Stimulated activated CD4-positive, alpha-beta T cell treated with anti-CD3 and anti-CD28 coated beads, TNF-alpha, amount 100 ng/mL, for 24 hours (primary cell): ENCODE measurements at places on chromosomes 6 and 20.

GRCh38 chr6:155382338-155382685, 68.0 kb upstream of the TFB1M start:
- no peak for DNase-seq

DNA sequence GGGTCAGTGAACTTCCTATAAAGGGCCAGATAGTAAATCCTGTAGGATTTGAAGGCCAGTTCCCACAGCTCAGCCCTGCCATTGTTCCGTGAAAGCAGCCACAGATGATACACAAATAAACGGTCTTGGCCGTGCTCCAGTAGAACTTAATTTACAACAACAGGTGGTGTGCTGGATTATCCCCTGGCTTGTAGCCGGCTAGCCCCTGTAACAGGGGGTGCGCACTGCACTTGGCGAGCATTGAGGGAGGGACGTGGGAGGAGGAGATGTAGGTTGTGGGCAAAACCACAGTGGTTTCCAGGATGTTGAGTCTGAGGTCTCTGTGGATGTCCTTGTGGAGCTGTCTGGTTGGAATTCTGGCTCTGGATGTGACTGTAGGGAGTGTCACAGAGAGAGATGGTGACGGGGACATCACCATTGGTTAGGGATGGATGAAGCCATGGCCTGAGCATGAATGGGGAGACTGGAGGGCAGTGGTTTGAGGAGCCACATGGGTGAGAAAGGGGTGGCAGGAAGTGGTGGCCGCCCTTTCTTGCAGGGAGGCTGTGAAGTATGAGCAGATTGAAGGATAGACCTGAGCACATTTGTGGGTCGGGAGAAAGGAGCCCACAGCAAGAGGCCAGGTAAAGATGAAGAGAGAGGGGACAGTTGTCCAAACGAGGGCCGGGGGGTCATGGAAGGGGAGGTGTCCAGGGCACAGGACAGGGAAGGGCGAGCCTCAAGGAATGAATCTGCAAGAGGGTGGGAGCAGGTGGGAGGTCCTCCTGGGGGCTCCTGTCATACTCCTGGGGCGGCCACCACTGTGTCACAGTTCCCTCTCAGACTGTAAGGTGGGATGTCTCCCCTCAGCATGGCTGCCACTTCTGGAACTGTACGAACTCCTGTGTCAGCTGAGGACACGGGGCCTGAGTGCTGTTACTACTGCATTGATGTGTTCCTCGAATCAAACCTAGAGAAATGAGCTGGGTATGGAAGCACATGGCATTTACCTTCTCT, 53.6 kb downstream of the CDH26 start:
- no peak for DNase-seq

- DNase-seq = no peak
Observed at GRCh38 chr20:64063389-64064144, 569 bp downstream of the TCEA2 start.

DNA sequence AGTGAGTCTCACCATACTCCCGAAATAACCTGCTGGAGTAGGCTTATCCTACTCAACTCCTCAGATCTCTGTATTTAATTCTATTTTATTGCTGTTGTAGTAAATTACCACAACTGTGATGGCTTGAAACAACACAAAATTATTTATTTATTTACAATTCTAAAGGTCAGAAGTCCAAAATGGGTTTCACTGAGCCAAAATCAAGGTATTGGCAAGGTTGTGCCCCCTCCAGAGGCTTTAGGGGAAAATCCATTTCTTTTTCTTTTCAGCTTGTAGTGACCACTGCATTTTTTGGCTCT, 869 bp upstream of the SLC17A2 start:
- no peak for DNase-seq

GRCh38 chr20:19498756-19499155, 259.3 kb upstream of the RIN2 start:
- no peak for DNase-seq

- no peak for DNase-seq
Observed at GRCh38 chr6:15926256-15926655, 202.6 kb upstream of the MYLIP start.

GRCh38 chr6:115817161-115817560, 243.5 kb downstream of the FRK start:
- no peak for DNase-seq

GRCh38 chr6:48916607-48917006, 546.4 kb downstream of the MMUT start:
- DNase-seq = no peak

DNA sequence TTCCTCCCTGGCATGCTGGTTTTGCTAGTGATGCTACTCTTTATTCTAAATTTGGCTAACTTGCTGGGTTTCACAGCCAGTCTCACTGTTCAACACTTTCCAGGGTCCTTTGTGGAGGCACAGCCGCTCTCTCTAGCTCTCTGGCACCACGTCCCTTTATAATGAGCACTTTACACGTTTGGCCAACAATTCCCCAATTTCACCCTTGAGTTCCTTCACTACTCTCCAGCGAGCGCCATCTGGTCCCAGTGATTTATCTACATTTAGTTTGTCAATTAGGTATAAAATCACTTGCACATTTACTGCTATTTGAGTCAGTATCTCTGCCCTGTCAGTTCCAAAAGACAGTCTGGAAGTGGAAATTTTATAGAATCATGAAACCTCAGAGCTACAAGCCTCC, 241.9 kb upstream of the MOCS1 start:
- DNase-seq = no peak

DNA sequence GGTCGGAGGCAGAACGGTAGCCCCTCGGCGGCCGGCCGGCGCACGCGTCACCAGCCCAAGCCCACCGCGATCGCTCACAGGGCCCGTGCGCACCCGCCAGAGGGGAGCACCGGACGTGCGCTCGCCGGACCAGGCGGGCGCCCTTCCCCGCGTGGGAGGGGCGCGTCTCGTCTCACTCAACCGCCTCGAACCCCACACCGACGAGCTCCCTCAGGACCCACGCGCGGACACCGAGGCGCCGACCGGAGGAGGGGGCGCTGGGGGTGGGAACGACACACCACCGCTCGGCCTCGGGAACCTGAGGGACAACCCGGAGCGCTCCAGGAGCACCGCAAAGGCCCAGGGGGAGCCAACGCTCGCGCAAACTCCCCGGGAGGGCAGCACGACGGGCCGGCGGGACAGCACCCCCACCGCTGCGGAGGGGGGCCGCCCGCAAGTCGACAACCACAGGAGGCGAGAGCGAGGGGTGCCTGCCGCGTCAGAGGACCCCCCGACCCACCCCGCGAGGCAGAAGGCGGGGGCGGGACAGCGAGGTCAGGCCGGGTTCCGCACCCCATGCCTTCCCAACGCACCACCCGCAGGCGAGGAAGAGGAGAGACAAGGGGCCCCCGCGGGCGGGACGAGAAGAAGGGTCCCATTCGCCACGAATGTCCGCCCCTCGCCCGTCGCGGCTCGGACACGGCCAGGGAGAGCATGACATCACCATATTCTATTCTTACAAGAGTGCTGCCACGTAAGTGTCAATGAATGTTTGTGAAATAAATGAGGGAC, 512.7 kb upstream of the ZNF337 start:
- no peak for DNase-seq

- no peak for DNase-seq
Observed at GRCh38 chr20:16390991-16391390, 182.3 kb downstream of the KIF16B start.

DNA sequence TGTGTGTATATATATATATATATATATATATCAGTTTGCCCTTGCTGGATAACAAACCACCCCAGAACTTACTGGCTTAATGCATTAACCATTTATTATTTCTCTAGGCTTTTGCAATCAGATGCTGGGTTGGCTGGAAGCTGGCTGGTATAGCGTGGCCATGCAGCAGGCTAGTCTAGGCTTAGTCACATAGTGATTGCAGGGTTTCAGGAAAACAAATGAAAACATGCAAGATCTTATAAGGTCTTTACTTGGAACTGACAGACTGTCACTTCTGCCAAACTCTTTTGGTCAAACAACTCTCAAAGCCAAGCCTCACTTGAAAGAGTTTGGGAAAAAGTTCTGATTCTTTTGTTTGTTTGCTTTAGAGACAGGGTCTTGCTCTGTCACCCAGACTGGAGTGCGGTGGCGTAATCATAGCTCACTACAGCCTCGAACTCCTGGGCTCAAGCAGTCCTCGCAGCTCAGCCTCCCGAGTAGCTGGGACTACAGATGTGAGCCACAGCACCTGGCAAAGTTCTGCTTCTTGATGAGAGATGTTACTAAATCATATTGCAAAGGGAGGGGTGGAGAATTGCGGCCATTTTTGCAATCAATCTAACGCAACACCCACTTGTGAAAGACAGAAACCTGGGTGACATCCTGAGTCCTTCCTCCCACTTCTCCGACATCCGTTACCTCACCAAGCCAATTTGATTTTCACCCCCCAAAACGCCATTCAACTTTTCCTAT, 74.6 kb upstream of the RNF24 start:
- no peak for DNase-seq

- peak; percentile 81 for DNase-seq
Observed at GRCh38 chr6:30690403-30691207, at the start of gene NRM. TSS of gene NRM (minus strand) at chr6:30690984. CDS start at chr6:30690974, 10 bp downstream.

DNA sequence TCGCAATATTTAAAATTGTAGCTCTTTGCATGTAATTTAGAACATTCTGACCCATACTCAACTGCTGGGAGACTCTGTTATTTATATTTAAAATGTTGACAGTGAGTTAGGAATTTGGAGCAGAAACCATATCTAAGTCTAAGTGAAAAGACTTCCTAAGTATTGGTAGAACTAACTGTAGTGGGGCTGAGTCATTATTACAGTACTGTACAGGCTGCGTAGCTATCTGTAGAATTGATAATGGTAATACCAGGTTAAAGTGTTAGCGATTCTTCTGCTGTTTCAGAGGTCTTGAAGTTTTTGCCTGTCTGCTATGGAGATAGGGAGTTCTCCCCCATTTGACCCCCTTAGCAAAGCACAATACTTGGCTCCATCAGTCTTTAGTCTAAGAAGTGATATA, 3.6 kb downstream of the TOP1 start:
- DNase-seq = no peak

GRCh38 chr6:79864001-79864400, 83.4 kb downstream of the ELOVL4 start:
- no peak for DNase-seq

DNA sequence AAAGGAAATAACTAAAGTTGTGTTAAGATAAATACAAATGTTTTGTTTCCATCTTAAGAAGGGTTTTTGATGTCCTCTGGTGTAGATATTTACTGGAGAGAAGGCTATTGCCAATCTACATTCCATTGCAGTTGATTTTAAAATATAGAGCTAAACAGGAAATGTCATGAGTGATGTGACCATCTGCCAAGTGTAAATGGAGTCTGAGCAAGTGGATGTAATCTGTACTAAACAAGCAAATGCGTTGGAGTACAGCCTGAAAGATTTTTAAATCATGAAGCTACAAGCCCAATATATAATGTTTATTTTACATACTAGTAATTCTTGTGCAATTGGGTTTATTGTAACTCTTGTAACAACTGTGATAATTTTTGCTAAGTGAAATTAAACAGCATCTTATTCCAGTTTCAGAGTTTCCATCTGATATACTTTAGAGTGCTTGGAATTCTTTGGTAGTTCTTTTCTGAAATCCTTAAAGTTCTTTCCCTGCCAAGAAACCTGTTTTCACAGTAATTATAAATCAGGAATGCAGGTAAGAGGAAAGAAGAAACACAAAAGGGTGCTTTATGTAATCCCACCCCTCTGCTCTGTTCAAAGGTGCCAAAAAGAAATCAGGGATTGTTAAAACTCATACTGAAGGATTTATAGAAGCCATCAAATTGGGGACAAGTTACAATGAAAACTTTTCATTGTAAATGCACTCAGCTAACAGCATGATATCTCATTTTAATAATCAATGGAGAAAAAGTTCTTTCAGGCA, 47.2 kb upstream of the FLRT3 start:
- DNase-seq = no peak

GRCh38 chr6:157845493-157846259, 22.6 kb downstream of the SNX9 start:
- DNase-seq = no peak

DNA sequence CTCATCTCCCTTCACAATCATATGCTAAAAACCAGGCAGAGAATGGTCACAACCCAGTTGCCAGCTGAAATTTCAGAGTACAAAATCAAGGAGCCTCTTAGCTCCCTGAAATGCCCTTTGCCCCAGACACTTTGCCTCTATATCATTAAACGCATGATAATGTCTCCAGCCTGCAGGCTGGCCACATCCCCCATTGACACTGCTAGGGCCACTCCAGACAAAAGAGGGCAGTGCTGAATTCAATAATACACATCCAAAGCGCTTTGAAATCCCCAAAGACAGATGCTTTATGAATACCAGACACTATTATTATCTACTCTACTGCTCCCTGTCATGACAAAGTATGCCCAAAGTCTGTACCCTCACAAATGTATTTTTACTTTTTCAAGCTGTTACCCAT, 348.3 kb upstream of the POU3F2 start:
- no peak for DNase-seq

DNA sequence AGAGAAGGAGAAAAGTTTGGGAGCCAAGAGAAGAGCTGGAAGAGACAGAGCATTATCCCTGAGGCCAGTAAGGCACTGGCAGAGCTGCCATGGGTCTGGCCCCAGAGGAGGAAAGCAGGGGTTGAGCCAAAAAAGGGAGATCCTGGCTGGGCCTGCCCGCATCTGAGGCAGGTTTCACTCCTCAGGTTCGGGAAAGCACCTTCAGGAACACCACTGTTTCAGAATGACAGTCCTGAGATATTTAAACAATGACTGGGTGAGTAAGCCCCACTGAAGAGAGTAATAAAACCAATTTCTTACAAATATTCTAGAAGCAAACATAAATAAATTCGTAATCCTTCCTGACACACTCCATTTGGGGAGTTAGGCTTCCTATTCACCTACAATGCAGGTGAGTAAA, 152.2 kb downstream of the BACH2 start:
- peak; percentile 37 for DNase-seq

GRCh38 chr6:26021001-26021349, 58.4 kb downstream of the TRIM38 start:
- no peak for DNase-seq

DNA sequence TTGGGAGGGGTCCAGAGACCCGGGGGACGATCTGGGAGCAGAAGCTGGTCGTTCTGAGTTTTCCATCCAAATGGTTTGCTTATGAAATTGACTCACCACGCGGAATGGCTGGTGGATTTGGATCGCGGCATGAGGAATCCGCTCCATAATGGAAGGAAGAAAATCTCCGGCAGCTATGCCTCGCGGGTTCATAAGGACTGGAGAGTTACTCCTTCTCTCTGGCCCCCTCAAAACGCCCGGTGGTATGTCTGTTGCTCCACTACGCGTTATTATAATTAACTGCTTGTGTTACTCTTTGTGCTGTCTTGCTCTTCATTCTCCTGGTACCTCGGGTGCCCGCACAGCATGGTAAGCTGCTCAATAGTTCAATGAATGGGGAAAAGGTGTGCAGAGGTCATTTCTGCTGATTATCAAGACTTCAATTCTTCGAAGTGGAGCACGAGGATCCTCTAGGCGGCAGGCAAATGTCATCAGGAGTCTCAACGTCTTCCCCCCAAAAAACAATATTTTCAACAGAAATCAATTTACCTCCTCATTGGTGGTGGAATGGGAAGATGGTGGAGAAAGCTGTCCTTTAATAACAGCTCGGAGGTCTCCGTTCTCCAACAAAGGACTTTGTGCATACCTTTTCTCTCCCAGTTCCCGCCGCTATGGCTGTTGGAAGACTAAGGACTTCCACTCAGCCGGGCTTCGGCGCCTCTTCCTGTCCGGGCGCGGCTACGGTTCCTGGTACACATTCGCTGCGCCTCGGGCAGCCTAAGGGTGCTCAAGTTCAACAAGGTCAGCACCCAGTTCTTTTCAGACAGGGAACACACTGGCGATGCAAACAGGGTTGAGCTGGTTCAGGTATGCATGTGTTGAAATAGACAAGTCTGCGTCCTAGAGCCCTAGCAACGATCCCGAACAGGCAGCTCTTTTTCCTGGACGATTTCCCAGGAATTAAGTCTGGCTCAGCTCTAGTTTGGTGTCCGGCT, 9.2 kb upstream of the PRSS16 start:
- no peak for DNase-seq

- peak; percentile 33 for DNase-seq
Observed at GRCh38 chr20:31675828-31676608, 38.3 kb downstream of the COX4I2 start.
